ENCODE measurements at places on chromosomes 2 and 18.
A peak's percentile ranks its signal among the peaks of the same experiment; 100 is the strongest.

DNA sequence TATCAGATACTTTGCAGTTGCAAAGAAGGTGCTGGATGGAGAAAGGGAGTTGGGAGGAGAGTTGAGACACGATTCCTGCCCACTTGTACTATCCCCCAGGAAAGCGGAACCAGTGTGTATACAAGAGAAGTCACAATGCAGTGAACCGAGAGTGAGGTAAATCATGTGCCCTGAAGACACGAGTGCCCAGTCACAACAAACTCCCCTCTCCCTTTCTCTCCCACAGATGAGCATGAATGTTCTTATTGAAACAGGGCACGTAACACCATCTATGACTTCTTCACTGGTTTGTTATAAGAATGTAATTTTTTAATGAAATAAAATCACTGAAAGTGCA is 155.7 kb downstream of the IRS1 start:
- DNase-seq = no peak

- DNase-seq = no peak
Observed at GRCh38 chr18:78822949-78823285, 156.7 kb upstream of the SALL3 start.

- DNase-seq = no peak
Observed at GRCh38 chr2:121135168-121135853, 149.7 kb downstream of the TFCP2L1 start.

- DNase-seq = no peak
Observed at GRCh38 chr2:169397697-169398096, 35.4 kb upstream of the LRP2 start.

DNA sequence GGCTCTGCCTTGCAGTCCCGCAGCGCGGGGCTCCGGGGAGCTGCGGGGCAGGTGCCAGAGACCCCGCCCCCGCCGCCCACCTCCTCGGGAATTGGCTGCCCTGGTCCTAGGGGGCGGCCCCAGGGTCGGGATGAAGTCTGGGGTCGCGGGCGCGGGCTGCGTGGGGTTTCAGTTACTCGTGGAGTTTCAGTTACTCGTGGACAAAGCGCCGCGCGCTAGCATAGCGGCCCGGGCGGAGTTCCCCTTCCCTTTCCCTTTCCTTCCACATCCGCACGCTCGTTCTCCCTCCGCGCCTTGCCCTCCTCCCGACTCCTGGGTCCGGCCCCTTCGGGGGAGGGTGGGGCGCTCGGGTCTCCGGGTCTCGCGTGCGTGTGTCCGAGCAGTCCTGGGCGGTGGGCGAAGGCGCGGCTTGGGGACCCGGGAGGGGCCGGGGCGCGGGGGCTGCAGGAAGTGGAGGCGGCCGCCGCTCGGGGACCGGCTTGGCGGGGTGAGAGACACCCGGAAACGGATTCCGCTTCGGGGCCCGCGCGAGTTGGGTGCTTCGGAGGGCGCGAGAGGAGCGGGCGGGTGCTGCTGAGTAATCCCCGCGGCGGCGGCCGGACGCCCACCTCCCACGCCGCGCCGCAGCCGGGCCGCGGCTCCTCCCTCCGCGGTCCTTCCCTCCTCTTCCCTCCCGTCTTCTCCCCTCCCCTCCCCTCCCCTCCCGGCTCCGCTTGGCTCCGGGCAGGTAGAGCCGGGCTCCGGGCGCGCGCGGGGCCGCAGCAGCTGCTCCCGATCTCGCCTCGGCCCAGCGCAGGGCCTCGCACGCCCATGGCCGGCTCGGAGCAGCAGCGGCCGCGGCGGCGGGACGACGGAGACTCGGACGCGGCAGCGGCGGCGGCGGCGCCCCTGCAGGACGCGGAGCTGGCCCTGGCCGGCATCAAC is at the start of gene TTC39C:
Gene TTC39C, plus strand, starts transcription at position 693 of the 924 bp plus-strand sequence. Its CDS starts 118 bp downstream, at position 811.
- peak; percentile 62 for DNase-seq

All from KG1 (cell line).